ENCODE measurements at places on chromosomes 16 and 17.

GRCh38 chr17:81397314-81398175 is 2.3 kb downstream of the BAHCC1 start:
- peak; percentile 56 for DNase-seq

DNA sequence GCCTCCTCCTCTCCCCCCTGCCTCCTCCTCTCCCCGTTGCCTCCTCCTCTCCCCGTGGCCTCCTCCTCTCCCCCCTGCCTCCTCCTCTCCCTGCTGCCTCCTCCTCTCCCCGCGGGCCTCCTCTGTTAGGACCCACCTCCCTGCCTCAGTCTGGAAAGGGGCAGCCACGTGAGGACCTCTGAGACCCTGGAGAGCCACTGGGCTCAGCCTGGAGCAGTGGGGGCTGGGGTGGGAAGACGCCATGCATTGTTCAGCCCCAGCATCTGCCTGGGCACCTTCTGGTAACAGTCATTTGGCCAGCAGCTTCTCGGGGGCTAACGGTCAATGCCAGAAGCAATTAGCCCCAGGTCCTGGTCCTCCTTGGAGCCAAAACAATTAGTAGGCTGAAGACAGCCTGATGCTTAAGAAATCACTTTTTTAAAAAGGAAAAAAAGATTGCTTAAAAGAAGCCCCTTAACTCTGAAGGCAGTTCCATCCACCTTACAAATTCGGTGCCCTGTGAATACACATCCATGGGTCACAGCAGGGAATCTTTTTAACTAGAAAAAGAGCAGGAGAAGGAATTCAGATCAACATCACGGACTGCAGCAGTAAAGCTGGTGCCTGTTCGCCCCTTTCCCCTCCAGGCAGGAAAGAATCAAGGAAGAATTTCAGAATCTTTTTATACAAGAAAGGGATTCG is 29.8 kb downstream of the NXN start:
- DNase-seq = no peak

DNA sequence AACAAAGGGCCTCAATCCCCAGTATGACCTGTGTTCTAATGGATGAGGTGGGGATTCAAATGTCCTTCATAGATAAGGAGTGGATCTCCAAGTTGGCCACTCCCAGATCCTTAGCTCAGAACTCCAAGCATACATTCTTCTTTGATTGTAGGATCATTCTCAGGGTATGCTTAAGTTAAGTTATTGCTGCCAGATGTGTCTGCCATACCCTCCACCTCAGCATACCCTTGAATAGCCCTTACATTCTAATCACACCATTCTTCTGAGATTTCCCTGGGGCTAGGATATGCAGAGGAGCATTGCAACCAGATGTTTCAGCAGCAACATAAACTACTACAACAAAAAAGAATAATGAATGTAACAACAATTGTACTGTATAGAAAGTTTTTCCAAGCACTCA is 1.6 kb upstream of the KRTAP2-4 start:
- no peak for DNase-seq

GRCh38 chr16:85037050-85037410 is 9.4 kb downstream of the KIAA0513 start:
- DNase-seq = no peak

DNA sequence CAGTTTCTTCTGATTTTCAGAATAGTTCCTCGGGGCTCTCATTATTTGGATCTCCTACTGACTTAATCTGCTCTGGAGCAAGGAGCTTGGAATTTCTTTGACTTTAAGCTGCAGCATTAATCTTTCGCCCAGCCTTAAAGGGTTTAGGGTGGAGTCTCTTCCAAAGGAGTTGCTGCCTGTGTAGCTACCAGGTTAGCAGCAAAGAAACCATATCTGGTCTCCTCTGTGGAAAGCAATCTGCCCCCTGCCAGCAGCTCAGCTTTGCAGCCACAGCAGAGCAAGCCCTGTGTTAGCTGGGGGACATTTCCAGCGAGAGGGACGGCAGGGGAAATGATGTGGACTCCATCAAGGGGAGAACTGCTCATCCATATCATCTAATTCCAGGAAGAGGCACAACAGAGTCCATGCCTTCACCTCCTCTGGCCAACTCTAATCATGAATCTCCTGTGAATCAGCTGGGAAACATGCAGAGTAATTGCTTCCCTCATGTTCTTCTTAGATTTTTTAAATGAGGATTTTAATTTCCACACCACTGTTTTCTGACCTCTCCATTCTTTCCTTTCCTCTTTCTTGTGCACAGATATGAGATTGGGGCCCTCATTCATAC is 827.6 kb upstream of the CA10 start:
- no peak for DNase-seq

DNA sequence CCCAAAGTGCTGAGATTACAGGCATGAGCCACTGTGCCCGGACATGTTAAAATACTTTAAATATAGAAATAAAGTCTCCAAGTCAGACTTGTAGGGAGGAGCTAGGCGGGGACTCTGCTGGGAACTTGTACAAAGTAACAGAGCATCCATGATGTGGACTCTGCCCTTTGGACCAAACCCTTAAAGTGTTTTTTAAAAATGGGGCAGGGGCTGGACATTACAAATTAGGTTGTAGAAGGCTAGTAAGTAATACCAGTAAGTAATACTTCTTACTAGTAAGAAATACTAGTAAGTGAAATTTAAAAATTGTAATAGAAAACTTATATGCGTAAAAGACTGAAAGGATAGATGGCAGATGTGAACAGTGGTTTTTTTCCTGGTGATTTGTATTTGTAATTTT is 9.7 kb upstream of the SPATA32 start:
- no peak for DNase-seq

- no peak for DNase-seq
These were observed 248.8 kb downstream of the HS3ST3A1 start for GRCh38 chr17:13352747-13353415.

DNA sequence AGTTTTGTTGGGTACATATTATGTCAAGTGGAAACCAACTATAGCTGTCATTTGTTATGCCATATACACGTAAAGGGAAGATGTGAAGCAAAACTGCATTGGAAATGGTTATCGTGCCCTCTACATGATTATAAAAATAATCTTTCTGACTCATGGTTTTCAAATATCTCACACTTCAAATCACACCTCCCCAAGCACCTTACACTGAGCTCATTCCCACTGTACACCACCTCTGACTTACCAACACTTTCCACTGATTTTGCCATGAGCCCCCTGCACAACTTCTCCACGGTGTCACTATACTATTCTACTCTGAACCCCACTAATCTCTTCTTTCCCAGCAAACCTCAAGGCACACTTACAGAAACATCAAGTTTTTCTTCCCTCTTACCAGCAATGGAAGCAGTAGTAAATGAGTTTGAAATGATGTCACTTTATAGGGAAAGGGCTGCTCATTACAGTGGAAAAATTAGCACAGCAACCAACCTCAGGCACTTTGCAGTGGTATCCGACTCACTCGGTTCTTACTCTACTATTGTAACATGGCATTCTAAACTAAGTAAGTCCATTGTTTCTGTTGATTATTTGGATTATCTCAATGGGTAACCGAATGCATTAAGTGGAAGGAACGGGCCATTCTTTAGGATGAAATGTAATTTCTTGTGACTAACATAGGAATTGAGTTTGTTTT is 18.7 kb downstream of the ZNF821 start:
- DNase-seq = no peak

- DNase-seq = no peak
These were observed 8.8 kb downstream of the ADAT1 start for GRCh38 chr16:75614066-75614897.

GRCh38 chr16:66131156-66131807 is 235.2 kb upstream of the CDH5 start:
- no peak for DNase-seq

- no peak for DNase-seq
These were observed 1.3 kb upstream of the CPSF4L start for GRCh38 chr17:73262676-73263642.

DNA sequence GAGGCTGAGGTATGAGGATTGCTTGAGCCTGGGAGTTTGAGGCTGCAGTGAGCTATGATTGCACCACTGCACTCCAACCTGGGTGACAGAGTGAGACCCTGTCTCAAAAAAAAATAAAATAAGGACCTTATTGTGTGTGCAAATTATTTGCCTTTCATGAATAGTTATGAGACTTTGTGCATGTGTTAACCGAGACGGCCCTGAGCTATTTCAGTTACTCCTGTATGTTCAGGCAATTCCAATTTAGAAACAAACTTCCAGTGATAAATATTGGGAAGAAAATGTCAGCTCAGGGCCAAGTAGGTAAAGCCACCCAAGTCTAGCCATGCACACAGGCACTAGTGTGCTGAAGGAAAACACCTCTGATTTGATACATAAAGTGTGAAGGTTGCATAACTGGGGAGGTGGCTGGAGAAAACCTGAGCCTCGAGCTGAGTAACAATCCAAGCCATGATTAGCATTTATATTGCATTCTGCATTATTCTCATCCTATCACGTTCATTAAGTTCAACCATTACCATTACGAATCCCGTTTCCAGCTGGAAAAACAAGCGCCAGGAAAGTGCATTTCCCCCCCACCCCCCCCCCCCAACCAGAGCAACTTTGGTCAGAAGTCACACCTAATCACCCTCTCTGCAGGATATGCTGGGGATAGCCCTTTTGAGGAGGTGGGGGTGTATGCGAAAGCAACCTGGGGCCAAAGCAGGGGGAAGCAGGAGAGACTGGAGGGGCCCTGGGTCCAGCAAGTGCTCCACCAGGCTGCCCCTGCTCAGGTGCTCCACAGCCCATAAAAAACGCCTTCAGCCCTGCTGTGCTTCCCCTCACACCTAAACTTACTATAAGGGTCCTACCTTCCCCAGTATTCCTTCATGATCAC is 18.6 kb upstream of the ENDOV start:
- no peak for DNase-seq

GRCh38 chr17:1905190-1905913 is 75.5 kb downstream of the RPA1 start:
- DNase-seq = no peak

DNA sequence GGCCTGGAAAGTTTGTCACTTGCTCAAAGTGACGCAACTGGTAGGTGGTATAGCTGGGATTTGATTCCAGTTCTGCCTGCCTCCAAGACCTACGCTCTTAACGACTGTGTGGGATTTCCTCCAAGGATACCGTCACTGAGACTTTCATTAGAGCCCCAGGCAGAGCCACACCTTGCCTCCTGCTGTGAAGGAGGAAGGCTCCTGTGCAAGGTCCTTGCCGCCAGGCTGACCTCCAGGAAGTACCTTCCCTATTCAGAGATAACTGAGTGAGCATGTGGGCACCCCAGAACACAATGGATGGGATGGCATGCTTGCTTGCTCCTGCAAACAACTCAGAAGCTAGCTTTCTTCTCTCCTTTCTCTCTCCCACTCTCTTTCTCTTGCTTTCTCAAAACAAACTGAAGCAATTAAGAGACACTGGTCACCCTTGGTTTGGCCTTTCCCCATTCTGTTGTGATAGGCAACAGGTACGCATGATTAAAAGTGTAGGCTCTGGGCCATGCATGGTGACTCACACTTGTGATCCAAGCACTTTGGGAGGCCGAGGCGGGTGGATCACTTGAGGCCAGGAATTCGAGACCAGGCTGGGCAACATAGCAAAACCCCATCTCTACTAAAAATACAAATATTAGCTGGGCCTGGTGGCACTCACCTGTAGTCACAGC is 30.7 kb downstream of the CACNG3 start:
- DNase-seq = no peak

DNA sequence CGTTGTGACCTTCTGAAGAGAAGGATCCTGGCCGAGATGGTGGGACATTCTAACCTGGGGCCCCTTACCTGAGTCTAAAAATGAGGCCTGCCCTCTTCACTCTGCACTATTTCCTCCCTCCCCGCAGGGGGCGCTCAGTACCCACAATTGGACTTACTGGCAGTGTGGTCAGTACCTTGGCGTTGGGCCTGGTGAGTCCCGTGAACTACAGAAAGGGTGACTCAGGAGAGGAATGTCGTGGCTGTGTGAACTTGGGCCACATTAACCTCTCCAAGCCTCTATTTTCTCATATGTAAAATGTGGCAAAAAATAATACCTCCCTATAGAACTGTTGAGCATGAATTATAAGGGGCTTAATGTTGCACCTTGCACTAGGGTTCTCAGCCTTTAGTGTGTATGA is 3.9 kb downstream of the RSAD1 start:
- DNase-seq = peak; percentile 94

DNA sequence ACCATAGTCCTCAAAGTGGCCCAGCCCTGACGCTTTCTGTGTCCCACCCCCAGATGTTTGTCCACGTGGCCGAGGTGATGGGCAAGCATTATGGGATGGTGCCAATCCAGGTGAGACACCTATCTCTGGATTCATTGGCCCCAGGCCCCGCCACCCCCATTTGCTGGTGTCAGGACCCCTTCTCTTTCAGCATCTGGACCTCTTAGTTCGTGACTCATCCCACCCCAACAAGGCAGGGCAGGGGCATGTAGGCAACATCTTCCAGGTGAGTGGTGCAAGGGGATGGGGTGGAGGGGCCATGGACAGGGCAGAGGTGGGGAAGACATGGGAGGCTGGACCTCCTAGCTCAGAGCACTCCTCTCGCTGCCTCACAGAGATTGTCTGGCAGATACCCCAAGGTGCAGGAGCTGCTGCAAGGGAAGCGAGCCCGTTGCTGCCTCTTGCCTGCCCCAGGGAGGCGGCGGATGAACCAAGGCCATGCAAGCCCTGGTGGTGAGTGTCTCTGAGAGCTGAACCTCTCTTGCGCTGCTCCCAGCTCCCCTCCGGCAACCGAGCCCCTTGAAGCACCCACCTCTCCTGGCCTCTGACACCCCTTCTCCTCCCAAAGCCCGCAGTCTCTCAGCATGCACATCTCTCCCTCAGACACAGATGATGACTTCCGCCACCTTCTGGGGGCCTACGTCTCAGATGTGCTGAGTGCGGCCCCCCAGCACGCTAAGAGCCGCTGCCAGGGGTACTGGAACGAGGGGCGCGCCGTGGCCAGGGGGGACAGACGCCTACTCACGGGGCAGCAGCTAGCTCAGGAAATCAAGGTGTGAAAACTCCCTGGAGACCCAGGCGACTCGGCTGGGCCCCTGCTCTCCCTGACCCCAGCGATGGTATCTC is 3.6 kb downstream of the RNF112 start:
- DNase-seq = no peak

DNA sequence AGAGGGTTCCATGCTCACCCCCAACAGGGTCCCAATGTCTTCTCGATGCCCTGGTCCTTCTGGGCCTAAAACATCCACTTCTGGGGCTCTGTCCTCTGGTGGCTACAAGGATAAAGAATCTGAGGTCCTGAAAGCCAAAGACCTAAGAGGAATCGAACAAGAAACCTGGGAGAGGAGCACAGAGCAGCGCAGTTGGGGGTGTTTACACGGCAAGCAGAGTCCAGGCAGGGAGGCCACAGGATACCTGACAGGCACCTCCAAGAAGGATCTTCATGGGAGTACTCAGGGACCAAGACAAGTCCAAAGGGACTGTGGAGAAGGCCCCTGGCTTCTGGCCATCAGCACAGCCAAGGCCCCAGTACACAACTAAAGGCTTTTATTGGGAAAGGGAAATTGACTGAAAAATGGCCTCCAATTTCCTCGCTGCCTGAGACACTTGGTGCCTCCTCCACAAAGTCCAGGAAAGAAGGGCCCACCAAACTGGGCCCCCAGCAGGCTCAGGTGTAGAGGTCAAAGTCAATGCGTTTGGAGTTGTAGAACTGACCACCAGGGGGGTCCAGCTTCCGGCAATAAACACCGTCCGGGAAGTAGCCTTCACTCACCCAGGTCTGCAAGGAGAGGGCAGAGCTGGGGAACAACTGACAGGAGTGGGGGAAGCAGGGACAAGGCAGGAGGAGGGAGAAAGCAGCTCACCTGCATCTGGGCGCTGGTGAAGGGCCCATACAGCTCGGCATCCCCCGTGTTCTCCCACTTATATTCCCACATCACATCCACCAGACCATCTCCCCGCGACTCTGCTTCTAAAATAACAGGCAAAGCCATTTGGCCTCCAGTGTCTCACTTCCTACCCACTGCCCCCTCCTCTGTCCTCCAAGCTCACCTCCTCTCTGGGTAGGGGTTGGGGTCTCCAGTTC is 2.4 kb downstream of the CD2BP2 start:
- no peak for DNase-seq
